ENCODE measurements at places on chromosomes 4 and X.
A peak's percentile ranks its signal among the peaks of the same experiment; 100 is the strongest.

DNA sequence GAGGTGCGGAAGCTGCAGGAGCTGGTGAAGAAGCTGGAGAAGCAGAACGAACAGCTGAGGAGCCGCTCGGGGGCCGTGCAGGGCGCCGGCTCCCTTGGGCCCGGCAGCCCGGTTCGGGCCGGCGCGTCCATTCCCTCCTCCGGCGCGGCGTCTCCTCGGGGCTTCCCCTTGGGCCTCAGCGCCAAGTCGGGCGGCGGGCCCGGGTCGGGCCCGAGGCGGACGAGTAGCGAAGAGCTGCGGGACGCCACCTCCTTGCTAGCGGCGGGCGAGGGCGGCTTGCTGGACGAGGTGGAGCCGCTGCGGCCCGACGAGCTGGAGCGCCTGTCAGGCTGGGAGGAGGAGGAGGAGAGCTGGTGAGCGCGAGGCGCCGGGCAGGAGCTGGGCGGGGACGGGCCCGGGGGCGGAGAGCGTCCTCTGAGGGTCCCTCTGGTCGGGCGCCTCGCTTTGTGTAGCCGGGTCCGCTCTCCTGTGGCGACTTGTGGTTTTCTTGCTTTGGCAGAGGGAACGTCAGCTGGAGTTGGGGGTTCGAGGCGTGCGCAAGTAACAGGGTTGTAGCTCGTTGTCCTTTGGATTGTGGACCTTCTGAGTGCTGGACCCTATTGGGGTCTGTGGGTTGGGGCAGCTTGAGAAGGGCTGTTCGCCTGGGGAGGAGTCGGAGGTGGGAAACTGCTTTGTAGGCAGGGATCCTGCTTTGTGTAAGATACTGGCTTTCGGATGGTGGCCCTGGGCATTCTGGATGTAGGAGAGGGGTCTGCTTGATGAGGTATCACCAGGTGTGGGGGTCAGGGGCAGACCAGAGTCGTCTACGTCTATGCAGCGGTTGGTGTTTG, 662 bp downstream of the SLAIN2 start:
- peak overlapping the region; percentile 69 for H3K27ac ChIP-seq
- H3K4me3 ChIP-seq = peak overlapping the region; percentile 97
- H3K4me1 ChIP-seq = peaks cover 31% of the 10 kb centered on the region
- DNase-seq = peak; percentile 76

DNA sequence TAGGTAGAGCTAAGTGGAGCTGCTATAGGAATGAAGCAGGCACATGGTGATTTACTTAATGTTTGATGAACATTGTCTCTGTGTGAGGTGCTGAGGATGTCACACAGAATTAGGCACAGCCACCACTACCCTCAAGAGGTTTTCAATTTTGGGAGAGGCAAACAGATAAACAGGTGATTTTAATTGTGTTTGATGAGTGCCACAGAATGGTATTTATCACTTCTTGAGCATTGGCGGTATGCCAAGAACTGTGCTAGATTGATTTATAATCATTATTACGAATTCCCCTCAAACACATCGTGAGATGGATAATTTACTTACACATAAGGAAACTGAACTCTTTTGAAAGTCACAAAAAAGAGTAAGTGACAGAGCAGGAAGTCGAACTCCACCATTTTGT, 74.8 kb downstream of the FREM3 start:
- no peaks in the 10 kb centered on the region for H3K36me3 ChIP-seq
- no peak overlapping the region for H3K27ac ChIP-seq
- H3K4me1 ChIP-seq = peaks cover 10% of the 10 kb centered on the region
- no peaks in the 10 kb centered on the region for H3K27me3 ChIP-seq

DNA sequence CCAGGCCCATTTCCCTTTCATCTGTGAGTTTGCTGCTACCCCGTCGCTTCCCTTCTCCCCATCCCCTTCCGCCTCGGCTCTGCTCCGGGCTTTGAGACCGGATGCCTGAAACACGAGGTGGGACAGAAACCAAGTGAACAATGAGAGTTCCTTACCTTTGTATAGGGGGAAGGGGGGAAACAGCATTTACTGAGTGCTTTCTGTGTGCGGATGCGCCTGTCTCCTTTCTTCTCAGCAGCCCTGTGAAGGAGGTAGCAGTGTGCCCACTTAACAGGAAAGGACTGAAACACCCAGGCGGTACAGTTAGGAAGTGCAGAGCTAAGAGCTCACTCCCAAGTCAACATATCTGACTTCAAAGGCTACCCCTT, 43.2 kb upstream of the TMSB15B start:
- H3K4me3 ChIP-seq = peak overlapping the region; percentile 68
- no peaks in the 10 kb centered on the region for H3K27me3 ChIP-seq
- DNase-seq = peak; percentile 77

DNA sequence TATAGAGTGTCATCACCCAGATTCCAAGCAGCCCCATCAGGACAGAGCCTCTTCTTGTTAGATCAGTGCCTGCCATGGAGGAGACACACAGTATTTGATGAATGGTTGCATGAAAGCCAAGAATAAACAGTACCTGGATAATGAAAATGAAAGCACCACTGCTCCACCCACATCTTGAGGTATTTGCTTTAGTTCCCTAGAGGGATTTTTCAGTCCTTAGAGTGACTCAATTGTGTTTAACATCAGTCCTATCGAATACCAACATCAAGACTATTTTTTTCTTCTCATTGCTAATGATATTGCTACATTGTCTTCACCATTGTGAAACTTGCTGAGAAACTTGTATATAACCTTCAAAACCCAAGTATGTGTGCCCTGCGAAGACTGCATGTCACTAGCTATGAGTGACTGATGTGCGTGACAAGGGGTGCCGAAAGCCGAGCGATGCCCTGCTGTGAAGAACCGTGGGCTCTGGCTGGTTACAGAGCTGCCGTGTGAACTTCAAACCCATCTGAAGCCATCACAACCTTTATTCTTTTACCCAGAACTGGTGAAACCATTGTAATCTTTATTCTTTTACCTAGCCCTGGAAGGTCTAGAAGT, 211.3 kb upstream of the FAT1 start:
- DNase-seq = no peak
- no peaks in the 10 kb centered on the region for H3K27me3 ChIP-seq
- H3K4me1 ChIP-seq = peaks cover 12% of the 10 kb centered on the region
- no peak overlapping the region for H3K27ac ChIP-seq
- no peak overlapping the region for H3K4me3 ChIP-seq

DNA sequence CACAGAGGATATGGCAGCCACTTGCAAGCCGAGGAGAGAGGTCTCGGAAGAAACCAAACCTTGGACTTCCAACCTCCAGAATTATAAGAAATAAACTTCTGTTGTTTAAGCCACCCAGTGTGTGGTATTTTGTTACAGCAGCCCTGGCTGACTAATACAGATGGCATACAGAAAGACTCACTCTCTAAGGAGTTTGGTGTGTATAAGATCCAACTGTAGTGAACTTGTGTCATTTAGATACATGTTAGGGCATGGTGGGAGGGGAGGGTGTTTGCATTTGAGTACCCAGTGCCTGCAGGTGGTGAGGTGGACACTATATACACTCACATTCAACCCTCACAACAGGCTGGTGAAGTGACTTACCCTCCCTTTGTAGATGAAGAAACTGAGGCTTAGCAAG, 233.2 kb upstream of the KLF3 start:
- H3K4me1 ChIP-seq = no peaks in the 10 kb centered on the region
- H3K27ac ChIP-seq = no peak overlapping the region
- H3K36me3 ChIP-seq = no peaks in the 10 kb centered on the region
- H3K4me3 ChIP-seq = no peak overlapping the region
- DNase-seq = no peak
- H3K27me3 ChIP-seq = no peaks in the 10 kb centered on the region

DNA sequence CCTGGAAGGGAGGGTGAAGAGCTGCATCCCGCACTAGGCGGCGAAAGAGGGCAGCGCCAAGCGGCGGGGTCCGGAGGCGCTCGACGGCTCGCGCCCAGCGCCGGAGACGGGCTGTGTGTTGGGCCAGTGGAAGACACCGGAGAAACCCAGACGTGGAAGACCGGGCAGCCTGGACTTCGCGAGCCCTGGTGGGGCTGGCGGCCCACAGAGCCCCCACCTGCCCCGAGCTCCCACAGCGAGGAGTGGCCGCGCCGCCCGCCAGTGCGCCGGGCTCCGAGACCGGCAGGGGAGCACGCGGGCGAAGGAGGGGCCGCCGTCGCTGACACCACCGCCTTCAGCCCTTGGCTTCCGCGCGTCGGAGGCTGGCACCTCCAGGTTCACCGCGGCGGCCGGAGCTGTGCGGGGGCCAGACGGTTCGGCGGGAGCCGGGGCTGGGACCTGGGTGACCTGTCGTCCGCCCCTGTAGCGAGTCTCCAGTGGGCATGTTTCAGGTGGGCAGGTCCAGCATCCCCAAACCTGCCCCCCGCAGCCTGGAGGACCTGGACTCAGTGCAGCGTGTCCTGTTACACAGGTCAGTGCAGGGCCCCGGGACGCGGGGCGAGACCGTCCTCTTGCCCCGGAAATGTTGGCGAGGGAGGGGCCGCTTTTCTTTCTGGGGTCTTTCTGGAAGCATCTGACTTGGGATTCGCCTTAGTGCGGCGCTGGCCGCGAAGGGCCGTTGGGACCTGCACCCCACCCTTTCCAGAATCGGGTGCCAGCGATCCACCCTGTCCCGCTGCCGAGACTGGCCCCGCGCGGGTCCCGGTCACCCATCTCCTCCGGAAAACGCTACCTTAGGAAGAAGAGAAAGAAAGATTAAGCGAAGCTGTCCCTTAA, 9.6 kb upstream of the INTU start:
- no peaks in the 10 kb centered on the region for H3K27me3 ChIP-seq
- peaks cover 8% of the 10 kb centered on the region for H3K4me1 ChIP-seq
- H3K4me3 ChIP-seq = no peak overlapping the region
- H3K36me3 ChIP-seq = no peaks in the 10 kb centered on the region

GRCh38 chrX:112058255-112058654, 24.3 kb downstream of the TRPC5 start:
- H3K4me3 ChIP-seq = no peak overlapping the region
- no peaks in the 10 kb centered on the region for H3K4me1 ChIP-seq
- no peaks in the 10 kb centered on the region for H3K36me3 ChIP-seq
- H3K27ac ChIP-seq = no peak overlapping the region
- no peaks in the 10 kb centered on the region for H3K27me3 ChIP-seq
- no peak for DNase-seq

- no peak overlapping the region for H3K27ac ChIP-seq
- H3K36me3 ChIP-seq = no peaks in the 10 kb centered on the region
- H3K27me3 ChIP-seq = no peaks in the 10 kb centered on the region
- DNase-seq = no peak
Observed at GRCh38 chr4:143294310-143294709, 42.4 kb upstream of the GAB1 start.

DNA sequence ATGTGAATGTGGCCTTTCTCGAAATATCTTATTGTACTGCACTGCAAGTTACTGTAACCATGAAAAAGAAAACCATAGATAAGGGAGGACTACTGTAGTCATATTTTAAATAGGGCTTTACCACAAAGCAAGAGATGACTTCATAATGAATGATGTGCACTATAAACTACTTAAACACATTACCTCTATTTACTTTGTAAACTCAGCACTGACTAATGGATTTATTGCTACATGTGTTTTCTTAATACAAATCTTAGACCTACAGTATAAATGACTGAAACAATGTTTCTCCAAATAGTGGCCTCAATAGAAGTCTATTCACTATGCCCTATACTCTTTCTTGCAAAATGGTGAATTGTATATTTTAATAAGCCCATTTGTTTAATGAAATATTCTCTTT, 61.1 kb downstream of the HDX start:
- no peak for DNase-seq
- H3K36me3 ChIP-seq = 0 out of 2 replicates have a peak, but pooled peaks cover 3% of the 10 kb centered on the region
- H3K4me1 ChIP-seq = no peaks in the 10 kb centered on the region
- H3K27ac ChIP-seq = no peak overlapping the region
- no peaks in the 10 kb centered on the region for H3K27me3 ChIP-seq
- H3K4me3 ChIP-seq = no peak overlapping the region

GRCh38 chr4:74100531-74100930, 1.5 kb upstream of the CXCL2 start:
- DNase-seq = no peak
- H3K27ac ChIP-seq = no peak overlapping the region
- H3K27me3 ChIP-seq = no peaks in the 10 kb centered on the region
- H3K4me1 ChIP-seq = no peaks in the 10 kb centered on the region
- no peaks in the 10 kb centered on the region for H3K36me3 ChIP-seq

- no peaks in the 10 kb centered on the region for H3K27me3 ChIP-seq
- H3K4me3 ChIP-seq = peak overlapping the region; percentile 78
- peak; percentile 82 for DNase-seq
- peak overlapping the region; percentile 50 for H3K27ac ChIP-seq
Observed at GRCh38 chr4:47836641-47837093, 1.2 kb downstream of the CORIN start.

DNA sequence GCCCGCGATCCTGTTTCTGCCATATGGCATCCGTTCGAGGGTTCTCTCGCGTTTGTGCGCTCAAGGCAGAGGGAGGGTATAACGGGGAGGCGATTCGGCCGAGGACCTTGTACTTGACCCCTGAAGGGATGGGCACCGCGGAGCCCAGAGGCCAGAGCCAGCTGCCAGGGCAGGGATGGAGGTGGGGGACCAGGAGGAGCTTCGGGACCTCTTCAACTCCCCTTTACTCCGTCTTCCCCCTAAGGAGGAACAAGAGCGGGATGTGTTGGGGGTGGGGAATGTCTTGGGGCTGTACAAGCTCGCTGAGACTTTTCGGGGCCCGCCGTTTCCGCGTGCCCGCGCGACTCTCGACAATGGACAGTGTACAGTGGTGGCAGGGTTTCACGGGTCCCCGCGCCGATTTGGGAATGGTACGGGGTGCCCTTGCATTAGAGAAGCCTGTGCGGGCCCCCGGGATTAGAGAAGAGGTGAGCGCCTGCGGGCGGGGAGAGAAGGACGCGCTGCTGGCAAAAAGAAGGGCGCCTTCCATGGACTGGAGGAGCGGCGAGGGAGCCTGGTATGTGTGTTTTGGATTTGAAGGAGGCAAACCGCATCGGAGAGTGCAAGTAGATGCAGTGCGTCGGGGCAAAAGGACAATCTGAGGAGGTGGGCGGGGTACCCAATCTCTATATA, 760 bp downstream of the UGT8 start:
- no peaks in the 10 kb centered on the region for H3K36me3 ChIP-seq
- no peak overlapping the region for H3K27ac ChIP-seq
- no peaks in the 10 kb centered on the region for H3K27me3 ChIP-seq
- no peak for DNase-seq
- H3K4me3 ChIP-seq = no peak overlapping the region

GRCh38 chrX:85561231-85561630, 181.8 kb upstream of the POF1B start:
- no peak overlapping the region for H3K4me3 ChIP-seq
- H3K27ac ChIP-seq = no peak overlapping the region
- H3K27me3 ChIP-seq = no peaks in the 10 kb centered on the region
- no peak for DNase-seq
- H3K36me3 ChIP-seq = no peaks in the 10 kb centered on the region
- no peaks in the 10 kb centered on the region for H3K4me1 ChIP-seq

- no peak overlapping the region for H3K27ac ChIP-seq
- H3K4me3 ChIP-seq = no peak overlapping the region
- H3K36me3 ChIP-seq = no peaks in the 10 kb centered on the region
- H3K4me1 ChIP-seq = no peaks in the 10 kb centered on the region
- H3K27me3 ChIP-seq = no peaks in the 10 kb centered on the region
- DNase-seq = no peak
Observed at GRCh38 chr4:186724058-186724863, 605 bp upstream of the FAT1 start.

- H3K27me3 ChIP-seq = no peaks in the 10 kb centered on the region
- peaks cover 32% of the 10 kb centered on the region for H3K4me1 ChIP-seq
- no peak overlapping the region for H3K4me3 ChIP-seq
- H3K36me3 ChIP-seq = no peaks in the 10 kb centered on the region
Observed at GRCh38 chr4:52107745-52108144, 56.6 kb downstream of the SPATA18 start.

- H3K36me3 ChIP-seq = no peaks in the 10 kb centered on the region
- H3K27me3 ChIP-seq = no peaks in the 10 kb centered on the region
- H3K4me3 ChIP-seq = no peak overlapping the region
- no peaks in the 10 kb centered on the region for H3K4me1 ChIP-seq
Observed at GRCh38 chrX:27883468-27884092, 75.8 kb downstream of the MAGEB10 start.
